Substantia nigra (tissue), 51 donors: ENCODE measurements at places on chromosomes 7 and 10.

DNA sequence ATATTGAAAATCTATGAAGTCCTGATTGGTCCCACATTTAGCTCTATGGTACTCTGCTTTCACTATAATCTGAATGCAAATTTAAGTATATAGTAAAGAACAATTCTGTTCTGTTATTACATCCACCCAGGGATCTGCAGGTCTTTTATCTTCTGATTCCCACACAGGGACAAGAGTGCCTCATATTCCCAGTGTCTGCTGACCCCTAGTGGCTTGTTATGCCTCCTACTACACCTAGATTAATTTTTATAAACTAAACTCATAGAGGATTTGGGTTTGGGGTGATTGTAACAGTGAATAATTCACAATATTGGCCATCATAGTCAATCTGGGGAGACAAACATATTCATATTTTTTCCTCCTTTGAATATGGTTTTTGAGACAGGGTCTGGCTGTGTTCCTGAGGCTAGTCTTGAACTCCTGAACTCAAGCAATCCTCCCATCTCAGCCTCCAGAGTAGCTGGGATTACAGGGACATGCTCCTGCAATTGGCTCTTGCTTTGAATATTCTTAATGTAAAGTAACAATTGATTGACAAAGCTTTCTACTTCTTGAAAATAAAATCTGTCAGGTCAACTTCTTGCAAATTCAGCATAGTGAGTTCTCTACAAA is 282.1 kb downstream of the KCND2 start:
- DNase-seq, result no peak

DNA sequence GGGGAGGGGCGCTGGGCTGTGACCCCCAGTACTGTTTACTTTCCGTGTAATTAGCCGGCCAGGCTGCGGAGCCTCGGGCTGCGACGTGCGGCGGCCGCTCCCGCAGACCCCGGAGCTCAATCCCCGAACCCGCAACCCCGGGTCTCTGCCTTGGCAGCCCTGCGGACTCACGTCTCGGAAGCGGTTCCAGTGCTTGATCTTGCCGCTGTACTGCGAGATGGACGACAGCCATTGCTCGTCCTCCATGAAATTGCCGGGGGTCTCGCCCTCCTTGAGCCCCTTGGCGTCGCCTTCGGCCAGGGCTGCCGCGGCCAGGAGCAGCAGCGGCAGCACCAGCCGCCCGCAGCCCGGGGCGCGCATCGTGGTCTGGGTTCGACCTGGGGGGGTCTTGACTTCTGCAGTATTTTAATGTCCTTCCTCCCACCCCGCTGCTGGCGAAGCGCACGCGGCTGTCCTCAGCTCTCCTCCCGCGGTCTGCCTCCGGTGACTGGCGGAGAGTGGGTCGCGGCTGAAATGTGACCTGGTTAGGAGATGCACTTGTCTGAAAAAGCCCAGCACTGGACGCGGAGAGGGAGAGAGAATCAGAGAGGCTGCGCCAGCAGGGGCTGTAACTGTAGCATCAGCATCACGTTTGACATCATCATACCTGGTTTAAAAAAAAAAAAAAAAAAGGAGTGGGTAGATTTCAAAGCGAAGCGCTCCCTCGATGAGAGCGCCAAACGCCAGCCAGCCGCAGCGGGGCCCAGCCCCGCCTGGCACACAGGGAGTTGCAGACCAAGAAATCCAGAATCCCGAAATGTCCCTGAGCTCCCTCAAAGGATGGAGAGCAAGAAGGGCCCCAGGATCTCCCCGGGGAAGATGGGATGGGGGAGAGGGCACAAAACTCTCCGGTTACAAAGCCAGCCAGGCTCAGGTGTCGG is at the start of gene SPOCK2:
SPOCK2 (minus strand) TSS at position 583 of the 920 bp plus-strand sequence; CDS start at position 360, 223 bp downstream.
- peak; percentile 38 for DNase-seq

DNA sequence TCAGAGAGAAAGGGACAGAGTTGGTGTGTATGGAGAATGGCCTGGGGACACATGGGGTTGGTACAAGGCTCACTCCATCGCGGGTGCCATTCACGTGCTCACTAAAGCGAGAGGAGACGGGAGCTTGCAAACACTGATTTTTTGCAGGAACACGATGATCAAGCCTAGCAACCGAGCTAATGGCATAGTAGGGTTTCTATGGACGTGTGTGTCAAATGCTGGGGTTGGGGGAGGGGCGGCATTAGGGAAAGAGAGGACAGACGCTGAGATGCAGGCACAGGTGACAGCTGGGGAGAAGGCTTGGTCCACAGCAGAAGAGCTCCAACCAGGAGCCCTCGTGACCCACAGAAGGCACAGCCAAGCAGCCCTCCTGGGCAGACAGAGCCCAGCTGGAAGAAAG is 33.9 kb downstream of the RCC1L start:
- no peak for DNase-seq

- no peak for DNase-seq
Observed at GRCh38 chr10:6239213-6239991, 36.7 kb downstream of the PFKFB3 start.

DNA sequence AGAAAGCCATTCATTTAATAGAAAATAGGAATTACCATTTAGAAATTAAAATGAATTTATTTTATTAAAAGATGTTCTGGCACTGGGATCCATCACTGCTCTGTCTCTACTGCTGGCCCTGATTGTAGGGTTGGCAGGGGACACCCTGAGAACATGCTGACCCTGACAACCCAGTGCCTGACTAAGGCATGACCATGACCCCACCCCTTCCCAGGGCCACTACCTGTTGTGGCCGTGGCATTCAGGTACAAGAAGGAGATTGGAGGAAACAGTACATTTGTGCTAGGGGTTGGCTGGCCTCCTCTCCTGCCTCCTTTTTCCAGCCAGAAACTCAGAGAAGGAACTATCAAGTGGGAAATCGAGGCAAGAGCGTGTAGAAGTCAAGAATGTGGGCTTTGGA is 197.0 kb upstream of the ZMIZ1 start:
- DNase-seq, result no peak

DNA sequence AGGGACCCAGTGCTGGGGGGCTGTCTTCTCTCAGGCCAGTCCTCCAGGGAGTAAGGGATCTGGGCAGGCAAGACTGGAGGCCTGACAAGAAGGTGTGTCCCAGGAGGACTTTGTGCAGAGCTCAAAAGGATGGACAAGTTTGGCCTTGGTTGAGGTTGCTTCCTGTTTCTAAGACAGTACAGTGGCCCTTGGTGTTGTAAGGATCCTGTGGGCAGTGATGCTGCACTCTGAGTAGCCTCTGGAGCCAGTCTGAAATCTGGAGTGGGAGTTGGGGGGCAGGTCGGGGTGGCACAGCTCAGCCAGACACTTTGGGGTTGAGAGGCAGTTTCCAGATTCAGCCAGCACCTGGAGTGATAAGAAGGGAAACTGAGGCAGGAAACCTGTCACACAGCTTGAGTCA is 139.2 kb upstream of the ZMIZ1 start:
- no peak for DNase-seq

DNA sequence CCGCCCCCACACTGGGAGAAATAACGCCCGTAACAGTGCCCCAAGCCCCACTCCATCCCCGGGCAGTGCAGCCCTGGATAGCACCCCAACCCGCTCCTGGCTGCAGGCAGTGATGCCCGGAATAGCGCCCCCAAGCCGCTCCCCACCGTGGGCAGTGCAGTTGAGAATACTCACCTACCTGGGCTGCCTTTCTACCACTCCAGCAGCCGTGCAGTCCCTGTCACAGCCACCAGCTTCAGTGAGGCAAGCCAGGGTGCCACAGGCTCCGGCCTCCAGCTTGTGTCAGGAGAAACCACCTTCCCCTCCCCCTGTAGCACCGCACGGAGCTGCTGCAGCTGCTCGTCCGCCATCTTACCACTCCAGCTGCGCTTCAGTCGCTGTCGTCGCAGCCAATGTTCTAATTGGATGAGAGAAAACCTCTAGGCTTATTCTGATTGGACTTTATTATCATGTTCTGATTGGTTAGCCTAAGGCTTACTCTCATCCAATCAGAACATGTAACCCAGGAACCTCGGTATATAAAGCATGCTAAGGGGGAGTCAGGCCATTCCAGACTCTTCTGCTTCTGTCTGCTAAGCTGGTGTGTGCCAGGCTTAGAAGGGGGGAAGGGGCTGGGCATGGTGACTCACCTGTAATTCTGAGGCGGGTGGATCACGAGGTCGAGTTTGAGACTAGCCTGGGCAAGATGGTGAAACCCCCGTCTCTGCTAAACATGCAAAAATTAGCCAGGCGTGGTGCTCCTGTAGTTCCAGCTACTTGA is 53.2 kb upstream of the ZNF33B start:
- DNase-seq, result no peak

DNA sequence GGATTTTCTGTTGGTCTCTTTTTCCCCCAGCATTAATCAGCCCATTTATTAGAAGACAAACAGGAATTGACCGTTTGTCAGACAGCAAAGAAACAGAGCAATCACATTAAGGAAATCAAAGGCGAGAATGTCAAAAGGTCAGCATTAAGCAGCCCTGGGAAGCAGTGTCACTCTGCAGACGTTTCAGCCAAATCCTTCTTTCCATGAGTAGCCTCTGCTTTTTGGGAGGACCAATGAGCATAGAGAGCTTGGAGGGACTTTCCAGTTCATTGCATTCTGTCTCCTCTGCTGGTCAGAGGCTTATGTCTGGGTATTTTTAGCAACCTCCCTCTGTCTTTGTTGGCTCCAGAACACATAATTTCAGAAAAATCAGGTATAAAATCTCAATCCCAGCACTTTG is 481.4 kb downstream of the GALNT17 start:
- DNase-seq, result no peak

DNA sequence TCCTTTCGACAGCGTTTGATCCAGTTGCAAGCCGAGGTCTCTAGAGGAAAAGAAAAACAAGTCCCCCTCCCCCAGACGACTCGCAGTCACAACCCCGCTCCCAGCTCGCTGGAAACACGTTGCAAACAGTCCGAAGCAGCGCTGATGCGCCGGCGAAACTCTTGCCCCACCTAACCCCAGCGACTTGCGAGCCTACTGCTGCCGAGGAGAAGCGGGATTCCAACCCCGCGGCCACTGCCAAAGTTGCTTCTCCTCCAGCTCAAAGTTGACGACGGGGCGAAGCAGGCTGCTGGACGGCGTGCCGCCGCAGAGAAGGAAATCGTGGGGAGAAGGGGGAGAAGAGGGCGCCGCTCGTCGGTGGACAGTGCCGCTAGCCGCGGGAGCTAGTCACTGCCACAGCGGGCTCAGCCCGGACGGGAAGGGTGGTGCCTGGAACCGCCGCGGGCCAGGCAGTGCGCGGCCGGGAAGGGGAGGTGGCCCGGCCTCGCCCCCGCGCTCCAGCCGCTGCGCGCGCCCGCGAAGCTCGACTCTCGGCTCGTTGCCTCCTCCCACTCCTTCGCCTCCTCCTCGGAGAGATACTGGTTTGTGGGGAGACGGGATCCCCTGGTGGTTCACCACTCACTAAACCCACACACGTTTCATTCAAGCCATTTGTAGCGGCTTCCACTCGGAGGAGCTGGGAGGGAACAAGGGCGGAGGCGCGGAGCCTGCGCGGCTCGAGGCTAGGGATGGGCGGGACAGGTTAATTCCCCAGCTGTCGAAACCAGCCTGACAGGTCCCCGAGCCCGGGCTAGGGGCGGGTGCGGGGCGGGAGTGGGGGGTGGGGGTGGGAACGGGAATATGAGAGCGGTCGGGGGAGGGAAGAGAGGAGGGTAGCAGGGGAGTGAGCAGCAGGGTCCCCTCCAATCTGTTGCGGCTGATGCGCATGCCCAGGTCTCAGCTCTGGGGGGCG is at the start of gene GPR37:
GPR37 (minus strand) TSS at position 392 of the 952 bp plus-strand sequence. CDS start 816 bp downstream, outside the sequence.
- peak; percentile 87 for DNase-seq

- DNase-seq, result peak; percentile 82
Observed at GRCh38 chr10:72254813-72255568, 18.7 kb upstream of the DDIT4 start.

DNA sequence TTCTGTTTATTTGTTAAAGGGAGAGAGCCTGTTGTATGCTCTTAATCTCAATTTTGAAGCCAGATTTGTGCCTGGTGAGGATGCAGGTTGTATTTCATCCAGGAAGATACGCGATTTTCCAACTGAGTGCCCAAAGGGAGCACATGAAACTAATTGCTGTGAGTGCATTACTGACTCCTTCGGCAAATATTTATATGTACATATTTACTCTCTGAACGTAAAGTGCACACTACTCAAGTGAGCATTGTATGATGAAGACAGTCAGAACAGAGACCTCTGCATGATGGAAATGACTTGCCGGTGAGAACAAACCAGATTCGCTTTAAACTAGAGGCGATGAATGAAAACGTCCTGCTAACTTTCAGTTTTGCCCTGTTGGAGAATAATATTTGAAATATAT is 130.1 kb downstream of the MALRD1 start:
- no peak for DNase-seq

DNA sequence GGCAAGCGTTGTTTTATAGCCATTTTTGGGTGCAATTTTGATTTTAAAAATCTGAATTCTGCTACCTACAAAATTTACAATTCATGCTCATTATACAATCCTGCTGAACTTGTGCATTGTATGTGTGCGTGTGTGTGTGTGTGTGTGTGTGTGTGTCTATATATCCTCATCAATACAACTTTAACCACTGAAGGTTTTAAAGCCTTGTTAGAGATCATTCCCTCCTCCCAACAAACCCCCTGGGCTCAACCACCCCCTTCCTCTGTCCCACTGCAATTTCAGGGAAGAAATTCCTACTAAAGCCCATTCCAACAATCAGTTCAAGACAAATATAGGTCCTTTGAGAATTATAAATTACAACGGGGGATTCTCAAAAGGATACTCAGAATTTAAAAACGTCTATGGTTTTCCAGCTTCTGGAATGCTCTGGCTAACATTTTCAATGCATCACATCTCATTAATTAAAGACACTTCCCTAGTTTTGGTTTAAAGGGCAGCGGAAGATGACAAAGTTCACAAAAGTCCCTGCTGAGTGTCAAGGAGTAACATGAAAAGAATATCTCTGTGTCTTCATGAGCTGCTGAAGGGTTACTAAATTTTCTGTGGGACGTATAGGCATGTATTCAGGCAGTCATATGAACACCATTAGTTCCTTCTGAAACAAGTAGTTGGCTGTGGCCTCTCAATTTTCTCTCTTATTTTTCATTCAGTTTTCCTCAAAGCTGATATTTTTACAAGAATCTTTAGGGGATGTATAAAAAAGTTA is 889 bp upstream of the SEMA3A start:
- DNase-seq, result no peak

- DNase-seq, result no peak
Observed at GRCh38 chr10:71009126-71009525, 120.8 kb upstream of the PCBD1 start.
